ENCODE measurements at places on chromosomes 7 and 10.

- DNase-seq = no peak
These were observed 84.8 kb upstream of the GRM3 start for GRCh38 chr7:86558680-86559501.

- DNase-seq = no peak
These were observed 3.1 kb downstream of the RASGEF1A start for GRCh38 chr10:43263551-43264343.

DNA sequence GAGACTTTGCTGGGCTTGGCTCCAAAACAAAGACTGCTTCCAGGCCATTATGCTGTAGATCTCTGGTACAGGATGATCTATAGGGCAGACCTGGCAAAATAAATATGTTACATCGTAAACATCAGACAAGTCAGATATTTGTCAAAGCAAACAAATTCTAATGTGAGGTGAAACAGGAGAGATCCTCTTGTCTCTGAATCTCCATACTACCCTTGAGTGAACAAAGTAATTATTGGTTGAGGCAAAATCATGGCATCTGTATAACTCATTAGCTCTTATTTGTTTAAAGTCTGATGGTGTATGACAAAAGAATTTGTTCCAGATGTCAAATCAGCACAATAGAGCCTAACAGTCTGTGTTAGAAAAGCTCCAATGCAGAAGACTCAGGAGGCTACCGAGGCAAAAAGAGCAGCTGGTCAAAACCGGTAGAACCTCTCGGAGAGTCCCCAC lies 1291.5 kb downstream of the TYW1 start:
- no peak for DNase-seq

- no peak for DNase-seq
These were observed 1.5 kb downstream of the DNA2 start for GRCh38 chr10:68470300-68470699.

DNA sequence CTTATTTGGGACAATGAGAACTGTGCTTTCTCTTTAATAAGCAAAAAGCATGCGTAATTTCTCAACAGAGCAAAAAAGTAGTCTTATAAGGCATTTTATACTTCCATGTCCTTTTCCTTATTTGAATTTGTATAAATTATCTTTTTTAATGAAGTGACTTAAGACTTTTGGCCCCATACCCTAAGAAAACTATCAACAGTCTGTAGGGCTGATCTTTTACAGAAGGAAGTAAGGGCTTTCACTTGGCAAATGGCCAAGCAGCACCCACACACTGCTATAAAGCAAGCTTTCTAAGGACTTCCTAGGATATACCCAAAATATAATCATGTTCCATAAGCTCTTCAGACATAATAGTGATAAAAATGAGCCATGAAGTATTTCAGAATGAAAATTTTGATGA lies 3.4 kb downstream of the CRPPA start:
- no peak for DNase-seq

DNA sequence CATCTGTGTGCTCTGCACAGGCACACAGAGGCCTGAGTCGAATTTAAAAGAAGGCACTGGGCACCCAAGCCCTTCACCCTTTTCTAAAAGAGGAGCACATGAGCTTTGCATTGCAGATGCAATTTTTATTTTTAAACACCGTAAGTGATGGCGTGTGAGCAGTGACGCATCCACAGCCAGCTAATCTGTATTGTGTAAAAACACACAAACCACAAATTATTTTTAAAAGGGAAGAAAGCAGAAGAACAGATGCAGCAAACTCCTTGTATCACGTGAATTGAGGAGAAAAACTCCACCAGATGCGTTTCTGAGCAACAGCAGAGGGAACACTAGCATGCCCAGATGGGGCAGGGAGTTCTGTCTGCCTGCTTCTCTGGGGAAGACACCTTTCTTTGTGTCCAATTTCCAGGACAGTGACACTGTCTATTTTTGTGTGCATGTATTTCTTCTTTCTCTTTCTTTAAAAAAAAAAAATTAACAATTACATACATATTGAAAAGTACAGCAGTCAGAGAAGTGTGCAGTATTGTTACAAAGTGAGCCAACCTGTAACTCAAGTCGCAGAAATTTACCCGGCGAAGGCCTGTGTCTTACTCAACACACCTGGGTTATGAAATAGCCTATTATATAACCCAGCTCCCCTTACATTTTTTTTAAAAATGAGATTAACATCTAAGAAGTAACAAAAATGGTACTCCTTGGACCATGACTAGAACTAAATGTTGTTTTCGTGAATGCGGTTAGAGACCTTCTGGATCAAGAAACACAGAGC lies 39.2 kb downstream of the EEPD1 start:
- no peak for DNase-seq

GRCh38 chr7:129522088-129522970 lies 20.0 kb downstream of the SMKR1 start:
- DNase-seq = no peak

DNA sequence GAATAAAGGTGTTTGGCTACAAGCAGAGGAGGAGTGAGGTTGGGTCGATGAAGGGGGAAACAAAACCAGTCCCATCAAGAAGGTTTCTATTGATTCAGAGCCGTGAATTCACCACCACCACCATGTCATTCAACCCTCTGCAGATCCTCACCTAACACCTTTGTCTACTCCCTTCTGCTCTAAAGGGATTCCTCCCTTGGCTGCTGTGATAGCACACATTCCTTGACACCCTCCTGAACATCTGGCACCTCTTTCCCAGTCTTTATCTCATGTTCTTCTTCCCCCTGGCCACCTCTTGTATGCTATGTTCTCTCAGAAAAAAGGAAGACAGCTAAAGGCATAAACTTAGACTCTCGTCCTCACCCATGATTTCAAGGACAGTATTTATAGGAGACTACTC lies 318.0 kb downstream of the GPAM start:
- no peak for DNase-seq

DNA sequence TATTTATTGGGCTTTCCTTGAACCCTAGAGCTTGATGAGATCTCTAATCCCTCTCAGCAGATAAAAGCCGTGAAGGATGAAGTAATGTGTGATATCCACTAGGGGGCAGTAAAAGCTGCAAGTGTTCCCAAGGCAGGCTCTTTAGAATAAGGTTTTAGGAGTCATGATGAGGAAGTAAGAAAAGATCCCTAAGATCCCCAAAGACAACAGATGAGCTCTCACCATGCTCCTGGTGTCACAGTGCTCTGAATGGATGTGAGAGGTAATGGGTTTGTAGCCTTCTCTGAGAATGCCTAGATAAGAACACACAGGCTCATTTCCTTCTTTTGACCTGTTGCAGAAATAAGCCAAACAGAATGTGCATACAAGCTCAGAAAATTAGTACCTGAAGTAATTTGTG lies 70.4 kb upstream of the ITPRID1 start:
- DNase-seq = no peak

GRCh38 chr10:5977471-5978229 lies at the start of gene IL15RA:
TSS of gene IL15RA (minus strand) at chr10:5977543. CDS start at chr10:5977492, 51 bp downstream.
- peak; percentile 84 for DNase-seq

- DNase-seq = no peak
These were observed 81.6 kb upstream of the SAMD8 start for GRCh38 chr10:75029857-75030256.

DNA sequence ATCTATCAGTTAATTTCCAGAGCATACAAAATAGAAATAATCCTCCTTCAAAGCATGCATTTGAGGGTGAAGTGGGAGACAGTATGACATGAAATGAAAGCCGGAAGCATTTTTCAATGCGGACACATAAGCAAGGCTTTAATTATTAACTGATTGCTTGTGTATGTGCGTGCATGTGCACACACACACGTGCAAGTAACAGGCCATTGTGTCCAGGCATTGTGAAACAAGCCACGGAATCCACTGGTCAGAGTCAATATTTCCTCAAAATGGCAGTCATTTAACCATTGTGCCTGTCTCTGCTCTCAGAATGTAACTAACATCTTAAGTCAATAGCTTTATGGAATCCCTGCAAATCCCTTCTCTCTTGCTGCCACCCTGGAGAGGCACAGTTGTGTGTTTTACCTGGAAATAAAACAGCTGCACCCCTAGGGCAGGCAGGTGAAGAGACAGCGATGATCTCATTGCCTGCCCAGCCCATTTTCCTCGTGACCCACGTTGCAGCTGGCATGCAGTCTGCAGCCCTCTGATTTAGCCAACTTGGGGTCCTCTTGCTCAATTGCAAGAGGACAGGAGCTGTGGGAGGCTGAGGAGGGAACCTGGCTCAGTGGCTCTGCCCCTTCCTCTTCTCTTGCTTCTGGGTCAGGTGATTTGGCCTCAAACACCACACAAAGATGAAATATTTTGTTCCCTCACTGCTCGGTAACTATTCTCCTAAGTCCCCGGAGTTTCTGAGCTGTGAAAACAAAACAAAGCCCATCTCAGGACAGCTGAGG lies 500.9 kb upstream of the ZMIZ1 start:
- DNase-seq = no peak

- DNase-seq = no peak
These were observed 203.6 kb upstream of the PRSS58 start for GRCh38 chr7:142461437-142461836.

DNA sequence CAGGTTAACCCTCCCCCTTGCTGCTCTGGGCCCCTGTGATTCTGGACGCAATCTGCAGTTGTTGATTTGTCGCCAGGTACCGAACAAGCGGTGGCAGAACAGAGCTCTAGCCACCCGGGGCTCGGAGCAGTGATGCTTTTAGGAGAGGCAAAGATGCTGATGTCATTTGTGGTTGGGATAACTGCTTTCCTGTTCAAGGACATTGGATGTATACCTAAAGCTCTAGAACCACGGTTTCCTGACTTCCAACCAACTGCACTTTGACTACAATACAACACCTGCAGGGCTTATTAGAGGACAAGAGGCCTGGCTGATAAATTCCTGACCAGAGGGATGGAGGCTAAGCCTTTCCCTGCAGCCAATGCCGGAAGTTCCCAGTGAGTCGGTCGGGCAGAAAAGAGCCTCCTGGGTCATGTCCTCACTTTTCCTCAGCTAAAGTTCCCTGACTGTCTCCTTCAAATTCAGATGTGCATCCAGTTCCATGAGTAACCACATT lies 6.5 kb upstream of the RBM20 start:
- DNase-seq = no peak

GRCh38 chr10:49738616-49739360 lies 23.3 kb downstream of the OGDHL start:
- no peak for DNase-seq

DNA sequence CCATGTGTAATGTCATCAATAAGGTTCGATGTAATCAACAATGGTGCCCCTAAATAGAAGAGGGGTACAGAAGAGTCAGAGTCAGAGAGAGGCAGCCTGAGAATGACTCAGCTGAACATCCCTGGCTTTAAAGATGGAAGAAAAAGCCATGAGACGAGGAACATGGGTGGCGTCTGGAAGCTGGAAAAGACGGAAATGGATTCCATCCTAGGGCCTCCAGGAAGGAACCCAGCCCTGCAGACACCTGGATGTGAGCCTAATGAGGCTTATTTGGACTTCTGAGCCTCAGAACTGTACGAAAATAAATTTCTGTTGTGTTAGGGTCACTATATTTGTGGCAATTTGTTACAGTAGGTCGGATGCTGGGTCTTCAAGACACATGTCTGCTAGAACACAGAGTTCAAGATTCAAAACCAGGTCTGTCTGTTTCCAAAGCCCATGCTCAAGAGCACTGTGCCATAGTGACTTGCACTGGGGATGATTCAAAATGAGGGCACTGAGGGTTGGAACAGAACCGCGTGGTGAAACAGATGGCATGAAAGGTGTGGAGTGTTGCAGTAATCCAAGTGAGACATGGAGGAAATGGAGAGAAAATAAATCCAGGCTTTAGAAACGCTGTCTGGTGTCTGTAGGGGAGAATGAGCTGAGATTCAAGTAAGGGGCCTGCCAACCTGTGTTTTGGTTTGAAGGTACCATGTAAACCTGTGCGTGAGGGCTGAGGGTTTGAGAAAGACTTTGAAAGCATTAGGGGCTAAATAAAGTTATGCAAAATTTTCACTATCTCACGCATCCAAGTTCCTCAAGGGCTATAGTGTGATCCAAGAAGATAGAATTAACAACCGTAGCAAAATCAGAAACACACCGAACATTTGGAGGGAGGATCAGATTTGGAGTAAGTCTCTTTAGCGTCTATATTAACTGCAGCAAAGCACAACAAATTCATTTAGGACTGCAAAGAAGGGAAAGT lies 849.1 kb upstream of the AUTS2 start:
- no peak for DNase-seq

DNA sequence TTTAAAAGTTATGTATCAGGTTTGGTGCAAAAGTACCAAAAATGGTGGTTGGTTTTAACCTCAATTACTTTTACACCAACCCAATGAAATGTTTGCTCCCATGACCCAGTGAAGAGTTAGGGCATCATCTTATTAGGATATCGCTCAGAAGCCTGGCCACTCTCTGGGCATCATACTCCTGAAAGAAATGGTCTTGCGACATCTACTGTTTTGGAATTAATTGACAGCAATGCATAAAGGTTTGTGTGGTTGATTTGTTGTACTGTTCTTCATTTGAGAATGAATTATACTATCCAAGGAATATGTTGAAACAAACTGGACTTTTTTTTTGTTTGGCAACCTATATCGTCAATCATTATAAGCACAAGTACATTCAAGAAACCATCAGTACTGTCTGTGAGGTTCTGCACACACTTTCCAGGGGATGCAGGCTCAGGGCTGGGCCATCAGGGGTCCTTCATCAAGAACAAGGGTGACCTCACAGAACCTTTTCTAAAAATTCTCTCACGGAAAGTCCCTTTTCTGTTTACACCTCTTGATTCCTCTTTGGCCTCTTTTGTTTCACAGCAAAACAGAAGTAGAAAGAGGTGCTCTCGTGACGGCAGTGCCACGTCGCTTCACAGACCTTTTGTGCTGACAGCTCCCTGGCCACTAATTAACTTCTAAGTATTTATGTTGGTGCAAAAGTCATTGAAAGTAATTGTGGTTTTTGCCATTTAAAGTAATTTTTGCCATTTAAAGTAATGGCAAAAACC lies 117.2 kb upstream of the KLF6 start:
- no peak for DNase-seq

DNA sequence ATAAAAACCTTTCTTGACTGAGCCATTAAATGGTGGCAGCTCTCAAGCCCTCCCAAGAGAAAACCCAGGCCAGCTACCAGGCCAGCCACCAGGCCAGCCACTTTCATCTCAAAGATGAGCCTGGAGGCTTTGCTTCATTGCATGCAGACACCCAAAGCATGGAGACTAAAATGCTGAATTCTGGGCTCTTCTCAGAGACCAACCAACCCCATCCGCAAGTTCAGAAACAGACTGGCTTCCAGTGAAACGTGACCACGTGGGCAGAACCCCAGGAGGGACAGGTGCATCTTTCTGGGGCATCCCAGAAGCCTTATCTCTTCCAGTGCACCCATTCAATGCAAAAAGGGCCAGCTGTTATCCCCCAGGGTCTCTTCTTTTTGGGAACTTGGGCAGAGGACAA lies 20.9 kb downstream of the CHST15 start:
- no peak for DNase-seq

DNA sequence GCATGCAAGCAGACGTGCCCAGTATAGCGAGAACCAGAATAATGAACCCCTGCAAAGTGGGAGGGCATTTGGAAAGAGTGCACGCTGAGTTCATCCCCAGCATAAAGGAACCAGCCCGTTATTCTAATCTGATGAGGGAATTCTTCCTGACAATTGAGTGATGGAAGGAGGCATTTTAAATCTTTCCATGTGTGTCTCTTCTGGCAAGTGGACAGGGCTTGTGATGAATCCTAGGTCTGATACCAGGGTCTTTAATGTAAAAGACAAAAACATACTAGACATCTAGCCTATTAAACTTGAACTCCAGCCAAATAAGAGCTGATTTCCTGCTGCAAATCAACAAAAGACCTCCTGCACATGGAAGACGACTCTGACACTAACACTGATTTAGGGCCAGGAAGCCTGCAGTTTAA lies 301.2 kb downstream of the DPP6 start:
- DNase-seq = no peak

GRCh38 chr7:80847895-80848294 lies 71.0 kb downstream of the SEMA3C start:
- no peak for DNase-seq

- DNase-seq = no peak
These were observed 28.2 kb downstream of the MTERF1 start for GRCh38 chr7:91852263-91852741.

Measured in stimulated activated CD8-positive, alpha-beta memory T cell treated with anti-CD3 and anti-CD28 coated beads, Interleukin-4, amount 100 ng/mL, for 24 hours (primary cell).